Pulmonary artery endothelial cell (primary cell): ENCODE measurements at places on chromosomes 13 and 19. TPM values are rescaled to one million over a fixed set of nuclear protein-coding genes. Genes with fewer than 3 reads are reported as not detected.

DNA sequence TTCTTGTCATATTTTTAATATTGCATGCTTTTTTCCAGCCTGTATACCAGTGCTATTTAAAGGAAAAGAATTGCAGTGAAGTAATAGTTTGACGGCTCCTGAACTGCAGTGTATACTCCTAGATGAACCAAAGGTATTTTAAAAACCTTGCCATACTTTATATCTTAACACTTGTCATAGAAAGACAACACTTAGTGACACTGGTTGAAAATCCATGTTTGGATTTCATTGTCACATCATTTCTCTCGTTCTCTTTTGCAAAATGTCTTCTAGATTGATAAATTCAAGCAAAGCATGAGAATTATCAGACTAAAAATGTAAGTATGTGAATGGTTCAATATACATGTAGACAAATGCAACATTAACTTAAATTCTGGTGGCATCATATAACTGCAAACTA, 1293.9 kb downstream of the PCDH9 start:
- DNase-seq = no peak

DNA sequence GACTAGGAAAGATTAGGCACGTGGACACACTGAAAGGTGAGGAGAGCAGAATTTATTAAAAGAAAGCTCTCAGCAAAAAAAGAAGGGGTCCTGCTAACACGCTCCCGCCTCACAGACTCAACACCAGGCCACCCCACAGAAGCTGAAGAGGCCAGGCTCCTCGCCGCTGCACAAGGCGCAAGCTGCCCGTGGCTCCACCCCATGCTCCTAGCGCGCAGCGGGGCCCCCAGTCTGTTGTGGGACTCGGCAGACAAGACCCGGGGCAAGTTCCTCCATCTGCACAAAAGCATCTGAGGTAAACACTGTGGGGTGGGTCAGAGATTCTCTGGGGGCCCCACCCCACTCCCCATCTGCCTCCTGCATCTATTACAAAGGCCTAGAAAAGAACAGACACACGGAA, 1462.4 kb downstream of the EFNB2 start:
- no peak for DNase-seq

- DNase-seq = no peak
Observed at GRCh38 chr19:45848922-45849321, 14.0 kb downstream of the SYMPK start.

GRCh38 chr19:5002143-5002542, 33.2 kb downstream of the KDM4B start:
- no peak for DNase-seq

Gene RDH8
- not detected in 2 replicates for total RNA-seq

GRCh38 chr13:36919833-36920615, at the start of gene SMAD9:
Gene SMAD9 (minus strand): TSS chr13:36920238. CDS start chr13:36879689, 40,549 bp downstream.
- DNase-seq = peak; percentile 20

- DNase-seq = no peak
Observed at GRCh38 chr13:105996391-105997025, 539.0 kb downstream of the EFNB2 start.

GRCh38 chr13:110444226-110444653, 117.3 kb downstream of the RAB20 start:
- DNase-seq = no peak

DNA sequence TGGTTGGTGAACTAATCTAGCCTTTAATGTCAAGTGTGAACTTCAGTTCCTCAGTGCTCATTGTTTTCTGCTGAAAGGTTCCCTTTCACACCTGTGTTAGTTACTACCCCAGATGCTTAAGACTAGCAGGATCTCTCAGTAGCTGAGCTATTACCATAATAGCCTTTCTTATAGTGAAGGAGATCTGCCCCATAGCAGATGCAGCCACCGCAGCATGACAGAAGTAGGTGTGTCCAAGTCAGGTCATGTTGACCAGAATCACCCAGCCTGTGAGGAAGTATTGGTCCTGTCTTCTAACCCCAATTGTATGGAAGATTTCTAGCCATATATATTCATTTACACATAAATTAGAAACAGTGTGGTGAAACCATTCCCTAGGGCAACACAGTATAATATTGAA, 37.3 kb downstream of the ZAR1L start:
- DNase-seq = no peak

- no peak for DNase-seq
Observed at GRCh38 chr19:41426116-41426841, 895 bp downstream of the B3GNT8 start.

Gene DOHH
- 15.6 and 22.4 TPM in 2 replicates for total RNA-seq

DNA sequence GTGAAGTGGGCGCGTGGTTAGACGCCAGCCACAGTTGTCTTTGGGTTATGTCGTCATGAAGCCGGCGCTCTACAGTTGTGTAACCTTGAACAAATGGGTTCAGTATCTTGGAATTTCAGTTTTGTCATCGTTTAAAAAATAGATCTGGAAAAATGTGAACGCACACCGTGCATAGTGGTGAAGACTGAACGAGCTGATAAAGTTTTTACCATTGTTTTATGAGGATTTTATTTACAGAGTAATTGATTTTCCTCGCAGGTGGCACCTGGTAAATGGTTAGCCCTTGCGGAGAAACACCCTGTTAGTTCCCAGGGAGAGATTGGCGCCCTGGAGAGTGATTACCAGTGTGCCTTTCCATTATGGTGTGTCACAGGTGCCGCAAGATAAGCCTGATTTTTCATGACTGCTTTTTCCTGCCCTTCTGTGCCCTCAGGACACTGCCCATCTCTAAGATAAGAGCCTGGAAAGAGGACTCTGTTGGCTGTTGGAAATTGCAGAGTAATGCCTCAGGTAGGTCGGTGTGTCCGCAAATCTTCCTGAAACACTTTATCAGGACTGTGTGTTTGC, 577 bp downstream of the ZNF181 start:
- peak; percentile 54 for DNase-seq

Gene ALKBH7
- 15.8 and 26.6 TPM in 2 replicates for total RNA-seq

- DNase-seq = no peak
Observed at GRCh38 chr19:46306501-46306900, 9.7 kb downstream of the HIF3A start.

- DNase-seq = no peak
Observed at GRCh38 chr13:25778808-25779305, 273.0 kb downstream of the SHISA2 start.

DNA sequence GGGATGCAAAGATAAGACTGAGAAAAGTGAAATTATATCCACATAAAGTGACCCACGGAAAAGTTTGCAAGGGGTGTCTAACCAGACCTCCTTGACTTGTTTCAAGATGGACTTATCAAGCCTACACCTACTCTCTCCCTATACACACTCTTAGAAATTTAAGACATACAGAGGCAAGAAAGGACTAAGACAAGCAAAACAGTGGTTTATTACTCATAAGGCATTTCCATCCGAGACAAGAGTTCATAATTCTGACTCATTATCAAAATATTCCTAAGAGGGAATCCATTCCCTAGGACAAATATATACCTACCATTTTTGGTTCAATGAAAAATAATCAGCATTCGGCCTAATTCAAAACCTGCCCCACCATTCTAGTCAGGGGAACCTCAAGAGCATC, 232.6 kb upstream of the GPC6 start:
- no peak for DNase-seq

GRCh38 chr13:66859078-66859477, 371.1 kb downstream of the PCDH9 start:
- DNase-seq = no peak

DNA sequence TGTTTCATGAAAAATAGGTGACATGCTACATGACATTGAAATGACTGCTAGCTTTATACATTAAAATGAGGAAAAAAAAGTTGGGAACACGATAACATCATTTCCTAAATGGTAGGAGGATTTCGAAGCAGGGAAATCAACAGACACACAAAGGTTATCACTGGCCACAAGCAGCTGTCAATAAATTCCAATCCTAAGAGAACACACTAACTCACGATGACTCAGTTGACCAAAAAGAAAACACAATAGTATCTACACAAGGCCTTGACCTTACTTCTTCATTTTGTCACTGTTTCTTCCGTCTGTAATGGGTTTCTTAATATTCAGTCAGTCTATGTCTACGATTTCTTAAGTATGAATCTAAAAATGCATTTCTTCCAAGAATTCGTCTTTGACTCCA, 36.5 kb downstream of the STARD13 start:
- DNase-seq = peak; percentile 78

Gene MYADM
- 9.8 and 11.0 TPM in 2 replicates for total RNA-seq

Gene ABHD8
- total RNA-seq = 7.5 TPM in 2 replicates

Gene RPS16
- 195 and 372 TPM in 2 replicates for total RNA-seq

GRCh38 chr13:53012707-53013106, 15.9 kb upstream of the OLFM4 start:
- DNase-seq = no peak

GRCh38 chr19:38852231-38853044, 2.7 kb upstream of the HNRNPL start:
- no peak for DNase-seq

Gene ZNF285
- total RNA-seq = 3.9 and 4.5 TPM in 2 replicates

GRCh38 chr19:14203177-14203576, 2.8 kb downstream of the ADGRL1 start:
- no peak for DNase-seq

GRCh38 chr13:21557995-21558394, 46.0 kb downstream of the MICU2 start:
- no peak for DNase-seq

Gene ZNF429
- 0.79 and 5.4 TPM in 2 replicates for total RNA-seq

Gene CD209
- total RNA-seq = not detected in 2 replicates

DNA sequence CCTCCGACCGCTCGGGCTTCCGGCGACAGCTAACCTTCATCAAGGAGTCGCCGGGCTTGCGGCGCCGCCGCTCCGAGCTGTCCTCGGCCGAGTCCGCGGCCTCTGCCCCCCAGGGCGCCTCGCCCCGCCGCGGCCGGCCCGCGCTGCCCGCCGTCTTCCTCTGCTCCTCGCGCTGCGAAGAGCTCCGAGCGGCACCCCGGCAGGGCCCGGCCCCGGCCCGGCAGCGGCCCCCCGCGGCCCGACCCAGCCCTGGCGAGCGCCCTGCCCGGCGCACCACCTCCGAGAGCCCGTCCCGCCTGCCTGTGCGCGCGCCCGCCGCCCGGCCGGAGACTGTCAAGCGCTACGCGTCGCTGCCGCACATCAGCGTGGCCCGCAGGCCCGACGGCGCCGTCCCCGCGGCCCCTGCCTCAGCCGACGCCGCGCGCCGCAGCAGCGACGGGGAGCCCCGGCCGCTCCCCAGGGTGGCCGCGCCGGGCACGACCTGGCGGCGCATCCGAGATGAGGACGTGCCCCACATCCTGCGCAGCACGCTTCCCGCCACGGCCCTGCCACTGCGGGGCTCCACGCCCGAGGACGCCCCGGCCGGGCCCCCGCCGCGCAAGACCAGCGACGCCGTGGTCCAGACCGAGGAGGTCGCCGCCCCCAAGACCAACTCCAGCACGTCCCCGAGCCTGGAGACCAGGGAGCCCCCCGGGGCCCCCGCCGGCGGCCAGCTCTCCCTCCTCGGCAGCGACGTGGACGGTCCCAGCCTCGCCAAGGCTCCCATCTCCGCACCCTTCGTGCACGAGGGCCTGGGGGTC, 9.6 kb downstream of the C19orf25 start:
- no peak for DNase-seq

GRCh38 chr19:19821366-19821951, at the start of gene ZNF506:
Gene ZNF506 (minus strand): TSS chr19:19821750. CDS start chr19:19821603, 147 bp downstream.
- peak; percentile 78 for DNase-seq

Gene PODNL1
- total RNA-seq = 0.04 and 0.13 TPM in 2 replicates

Gene TMPRSS9
- total RNA-seq = not detected in 2 replicates

DNA sequence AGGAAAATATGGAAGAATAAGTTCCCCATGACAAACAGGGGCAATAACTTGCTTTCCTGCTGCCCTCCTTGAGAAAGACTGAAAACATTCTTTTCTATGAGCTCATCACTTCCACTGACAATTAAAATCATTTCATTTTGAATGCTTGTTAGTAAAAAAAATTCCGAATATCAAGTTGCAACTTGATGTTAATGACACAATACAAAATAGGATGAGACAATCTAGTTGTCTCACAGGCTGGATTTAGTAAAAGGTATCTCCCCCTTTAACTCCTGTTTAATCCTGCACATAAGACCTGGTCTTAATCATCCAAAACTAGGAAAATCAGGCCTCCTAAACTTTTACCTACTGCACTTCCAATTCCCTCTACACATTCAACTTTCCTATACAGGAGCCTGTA, 24.7 kb downstream of the IRS2 start:
- DNase-seq = no peak

GRCh38 chr19:42942187-42942789, 5.3 kb upstream of the PSG7 start:
- DNase-seq = no peak

- no peak for DNase-seq
Observed at GRCh38 chr13:111539791-111540446, 219.5 kb downstream of the TEX29 start.

GRCh38 chr13:30745906-30746686, 10.8 kb downstream of the ALOX5AP start:
- DNase-seq = peak; percentile 30

Gene IQCN
- total RNA-seq = 0.07 TPM in 1 of 2 replicates, not detected in the other

GRCh38 chr19:35578707-35579106, 7.3 kb upstream of the PMIS2 start:
- no peak for DNase-seq
